Endothelial cell of umbilical vein (primary cell): ENCODE measurements at places on chromosomes 13 and 19. TPM values are rescaled to one million over a fixed set of nuclear protein-coding genes. Genes with fewer than 3 reads are reported as not detected.

SAE1 gene
- total RNA-seq, result 219 and 223 TPM in 2 replicates

C19orf18 gene
- total RNA-seq, result 0.37 and 0.64 TPM in 2 replicates

PRX gene
- 1.3 and 1.7 TPM in 2 replicates for total RNA-seq

TMEM145 gene
- total RNA-seq, result not detected in 2 replicates

PNMA8B gene
- 0.11 TPM in 1 of 2 replicates, not detected in the other for total RNA-seq

KLK7 gene
- not detected in 2 replicates for total RNA-seq

C13orf42 gene
- total RNA-seq, result not detected in 2 replicates

MEIOSIN gene
- total RNA-seq, result not detected in 2 replicates

- peak; percentile 86 for DNase-seq
Observed at GRCh38 chr19:55549500-55550320, 4.4 kb upstream of the SBK3 start.

GRCh38 chr19:29842471-29843179, 30.8 kb downstream of the CCNE1 start:
- no peak for DNase-seq

- no peak for DNase-seq
Observed at GRCh38 chr13:75660694-75661093, 24.6 kb downstream of the LMO7 start.

GRCh38 chr13:50889317-50889716, 20.3 kb upstream of the RNASEH2B start:
- DNase-seq, result no peak

GRCh38 chr13:84455143-84455905, 573.0 kb upstream of the SLITRK1 start:
- DNase-seq, result no peak

DNA sequence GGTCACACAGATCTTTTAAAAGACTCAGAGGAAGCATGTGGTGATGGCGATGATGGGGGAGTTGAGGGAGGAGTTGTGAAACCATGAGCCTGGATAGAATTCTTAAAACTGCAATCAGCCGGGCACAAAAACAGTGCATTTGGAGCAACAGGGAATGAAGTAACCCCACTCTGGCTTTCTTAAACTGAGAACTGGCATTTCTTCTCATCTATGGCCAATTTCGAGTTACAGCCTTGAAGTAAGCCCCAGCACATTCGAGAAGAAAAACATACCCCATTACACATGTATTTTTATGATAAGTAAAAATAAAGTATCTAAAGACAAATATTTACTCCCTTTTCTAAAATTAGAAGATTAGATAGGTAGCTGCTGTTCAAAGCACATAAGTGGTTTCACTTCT, 70.1 kb downstream of the DCLK1 start:
- DNase-seq, result no peak

GRCh38 chr13:67366533-67366932, 136.4 kb upstream of the PCDH9 start:
- DNase-seq, result peak; percentile 4

- DNase-seq, result no peak
Observed at GRCh38 chr19:31594701-31595100, 245.5 kb upstream of the TSHZ3 start.

DNA sequence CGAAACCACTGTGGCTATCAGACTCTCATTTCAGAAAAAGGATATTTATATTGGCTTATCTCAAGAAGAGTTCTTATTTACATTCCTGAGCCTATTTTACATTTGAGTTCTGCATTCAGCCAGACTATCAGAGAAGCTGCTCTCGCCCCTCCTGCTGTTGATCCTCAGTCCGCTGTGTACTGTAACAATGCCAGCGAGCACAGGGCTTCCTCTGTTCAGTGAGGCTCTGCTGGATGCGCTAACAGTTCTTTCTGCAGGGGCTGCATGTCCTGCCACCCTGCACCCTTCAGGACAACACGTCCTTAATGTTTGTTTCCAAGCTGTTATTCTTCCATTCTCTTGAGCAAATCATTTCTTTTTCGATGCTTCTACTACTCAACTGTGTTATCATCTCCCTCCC, 463.7 kb upstream of the SGCG start:
- DNase-seq, result no peak

DNA sequence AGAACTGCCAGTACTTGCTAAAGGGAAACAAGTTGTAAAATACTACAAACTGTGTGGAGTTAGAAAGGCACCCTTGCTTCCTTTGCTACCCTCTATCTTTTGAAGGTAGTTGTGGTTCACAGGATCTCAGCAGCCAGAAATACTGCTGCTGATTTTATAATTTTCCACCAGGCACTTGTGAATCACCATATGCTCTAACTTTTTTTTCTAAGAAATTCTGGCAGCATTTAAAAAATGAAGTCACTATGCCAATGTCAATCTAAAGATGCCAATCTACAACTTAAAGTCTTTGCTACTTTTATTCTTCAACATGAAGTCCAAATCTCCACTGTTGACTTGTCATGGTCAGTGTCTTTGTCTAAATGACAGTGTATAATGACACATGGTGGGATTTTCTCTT, 327.7 kb downstream of the ITGBL1 start:
- DNase-seq, result no peak

- DNase-seq, result no peak
Observed at GRCh38 chr13:51874651-51875050, 12.9 kb downstream of the CCDC70 start.

GRCh38 chr13:22738357-22738756, 442.4 kb upstream of the SGCG start:
- no peak for DNase-seq

GRCh38 chr13:109785141-109785891, 1.1 kb downstream of the IRS2 start:
- DNase-seq, result peak; percentile 44

- DNase-seq, result peak; percentile 28
Observed at GRCh38 chr13:20799726-20800416, 26.1 kb upstream of the EEF1AKMT1 start.

- peak; percentile 100 for DNase-seq
Observed at GRCh38 chr19:14006085-14006765, at the start of gene RFX1. Gene RFX1 (minus strand): TSS chr19:14006320. CDS start chr19:13993843, 12,477 bp downstream.

GRCh38 chr13:99501848-99502301, 603 bp downstream of the TM9SF2 start:
- peak; percentile 48 for DNase-seq

GRCh38 chr13:110819203-110820014, 95.5 kb downstream of the ANKRD10 start:
- DNase-seq, result peak; percentile 74

- peak; percentile 73 for DNase-seq
Observed at GRCh38 chr19:18388100-18388959, 2.4 kb downstream of the GDF15 start.

DNA sequence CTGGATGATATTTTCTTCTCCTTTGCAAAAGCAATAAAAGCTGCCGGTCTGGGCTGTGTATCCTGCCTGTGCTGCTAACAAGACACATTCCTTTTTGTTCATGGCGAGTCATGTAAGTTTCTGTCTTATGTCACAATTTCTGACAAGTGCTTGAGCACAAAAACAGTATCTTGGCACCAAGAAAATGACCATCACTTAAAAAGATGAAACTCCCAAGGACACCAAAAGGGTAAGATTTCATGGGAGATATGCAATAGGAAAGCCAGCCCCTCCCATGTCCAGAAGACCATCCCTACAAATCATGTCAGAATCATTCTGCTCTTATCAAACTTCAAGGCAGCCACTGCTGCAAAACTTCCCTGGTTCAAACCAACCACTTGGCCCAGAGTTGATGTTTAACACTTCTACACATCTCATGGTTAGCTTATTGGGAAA, 375.4 kb upstream of the ZNF507 start:
- no peak for DNase-seq

DNA sequence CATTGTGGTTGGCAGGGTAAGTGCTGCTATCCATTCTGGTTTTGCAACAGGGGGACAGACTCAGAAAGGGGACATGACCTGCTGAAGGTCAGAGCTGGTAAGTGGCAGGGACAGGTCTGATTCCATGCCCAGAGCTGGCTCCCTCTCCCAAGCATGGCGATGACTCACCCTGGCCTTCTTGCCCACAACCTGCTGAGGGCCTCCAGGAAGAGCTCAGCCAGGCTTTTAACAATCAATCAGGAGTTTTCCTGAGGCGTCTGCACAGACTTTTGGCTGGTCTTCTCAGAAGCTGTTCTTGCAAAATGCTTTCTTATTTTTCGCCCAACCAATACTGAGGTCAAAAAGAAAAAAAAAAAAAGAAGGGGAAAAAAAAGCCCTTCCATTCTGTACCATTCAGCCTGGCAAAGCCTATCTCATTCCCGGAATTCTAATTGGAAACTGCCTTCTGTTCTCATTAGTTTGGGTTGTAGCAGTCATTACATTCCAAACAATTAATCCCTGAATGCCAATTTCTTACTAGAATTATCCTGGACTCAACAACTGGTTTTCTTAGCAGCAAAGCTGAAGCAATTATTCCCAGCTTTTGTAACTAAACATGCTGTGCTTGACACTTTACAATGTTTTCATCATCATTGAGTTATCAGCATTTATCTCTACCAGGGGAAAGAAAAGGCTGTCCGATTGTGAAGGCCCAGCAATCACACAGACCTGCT, 17.7 kb downstream of the SIAH3 start:
- DNase-seq, result peak; percentile 45

- DNase-seq, result peak; percentile 14
Observed at GRCh38 chr19:18278521-18279265, 2.7 kb downstream of the JUND start.

DNA sequence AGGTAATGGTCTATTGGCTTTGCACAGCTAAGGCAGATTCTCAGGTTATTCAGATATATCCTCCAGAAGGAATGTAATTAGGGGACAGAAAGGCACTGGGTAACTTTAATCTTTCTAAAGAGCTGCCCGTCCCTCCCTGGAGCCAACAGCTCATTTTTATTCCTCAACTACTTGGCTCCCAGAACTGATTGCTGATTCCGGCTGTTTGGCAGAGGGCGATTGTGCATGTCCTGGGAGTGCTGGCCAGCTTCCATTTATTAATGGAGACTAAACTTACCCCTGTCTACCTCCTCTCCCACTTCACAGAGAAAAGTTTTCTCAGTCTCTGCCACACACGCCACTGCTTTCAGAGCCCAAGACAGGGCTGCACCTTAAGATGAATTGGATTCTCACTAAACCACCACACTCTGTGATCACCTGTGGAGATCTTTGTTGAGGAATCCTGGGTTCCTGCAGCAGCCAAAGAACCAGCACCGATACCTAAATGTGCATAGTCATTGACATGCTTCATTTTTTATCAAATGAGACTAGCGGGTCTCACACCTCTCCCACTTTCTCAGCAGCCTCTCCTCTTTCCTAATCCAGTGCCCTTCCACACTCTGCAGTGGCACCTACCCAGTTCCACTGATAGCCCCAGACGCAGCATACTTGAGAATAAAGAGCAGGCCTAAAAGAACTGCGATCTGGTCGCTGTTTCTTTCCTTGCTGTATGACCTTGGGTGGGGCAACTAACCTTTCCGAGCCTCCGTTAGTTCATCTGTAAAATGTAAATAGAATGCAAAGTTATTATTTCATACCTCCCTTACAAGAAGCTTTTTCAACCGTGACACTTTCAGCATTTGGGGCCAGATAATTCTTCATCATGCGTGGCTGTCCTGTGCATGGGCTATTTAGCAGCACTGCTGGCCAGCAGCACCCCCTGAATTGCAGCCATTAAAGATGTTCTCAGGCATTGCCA, 648.7 kb downstream of the UQCRFS1 start:
- DNase-seq, result no peak

- no peak for DNase-seq
Observed at GRCh38 chr19:41994521-41994971, 516 bp upstream of the ATP1A3 start.

DNA sequence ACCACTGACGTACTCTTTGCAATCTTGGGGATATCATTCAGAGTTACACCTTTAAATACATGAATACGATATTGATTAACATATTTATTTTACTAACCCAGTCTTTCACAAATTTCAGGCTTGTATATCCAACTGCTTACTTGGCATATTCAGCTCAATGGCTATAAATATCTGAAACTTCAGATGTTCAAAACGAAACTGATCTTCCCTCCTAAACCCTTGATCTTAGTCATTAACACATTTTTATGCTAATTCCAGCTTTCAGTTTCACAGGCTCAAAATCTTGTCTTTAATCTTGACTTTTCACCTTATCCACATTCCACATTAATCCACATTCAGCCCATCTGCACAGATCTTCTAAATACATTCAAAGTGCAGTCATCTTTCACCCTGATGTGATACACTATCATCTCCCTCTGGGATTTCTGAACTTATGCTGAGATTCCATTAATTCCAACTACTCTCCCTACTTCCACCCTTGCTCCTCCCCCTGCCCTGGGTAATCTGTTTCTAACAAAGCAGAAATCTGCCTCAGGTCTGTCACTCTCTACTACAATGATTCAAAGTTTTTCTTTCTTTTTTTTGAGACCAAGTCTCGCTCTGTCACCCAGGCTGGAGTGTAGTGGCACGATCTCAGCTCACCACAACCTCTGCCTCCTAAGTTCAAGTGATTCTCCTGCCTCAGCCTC, 387.2 kb downstream of the GPC5 start:
- DNase-seq, result no peak

DNA sequence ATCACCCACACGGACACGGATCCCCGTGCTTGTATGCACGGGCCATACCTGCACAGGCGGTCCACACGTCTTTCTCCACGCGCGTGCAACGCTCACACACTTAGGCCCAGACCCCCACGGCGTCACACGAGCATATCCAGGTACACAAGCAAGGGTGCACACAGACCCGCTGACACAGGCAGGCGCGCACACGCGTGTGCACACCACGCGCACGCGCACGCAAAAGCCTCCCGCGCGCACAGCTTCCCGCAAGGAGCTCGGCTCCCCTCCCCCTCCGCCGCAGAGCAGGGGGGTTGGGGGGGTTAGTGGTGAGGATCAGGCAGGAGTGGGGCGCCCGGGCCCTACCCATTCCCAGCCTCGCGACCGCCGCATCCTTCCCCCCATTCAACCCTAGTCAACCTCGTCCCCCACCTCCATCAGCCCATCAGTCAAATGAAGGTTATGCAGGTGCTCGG, 407 bp downstream of the RAB3A start:
- no peak for DNase-seq

- no peak for DNase-seq
Observed at GRCh38 chr19:18763674-18764590, 27.2 kb downstream of the COMP start.

GRCh38 chr13:27182844-27183497, 11.4 kb upstream of the USP12 start:
- DNase-seq, result peak; percentile 89

- DNase-seq, result no peak
Observed at GRCh38 chr13:27605610-27606200, 14.6 kb downstream of the LNX2 start.

- no peak for DNase-seq
Observed at GRCh38 chr13:47326061-47326460, 429.2 kb upstream of the HTR2A start.
